ENCODE measurements at places on chromosomes 3 and 15.

- no peak for DNase-seq
These were observed 138.9 kb upstream of the SGO1 start for GRCh38 chr3:20324664-20325478.

DNA sequence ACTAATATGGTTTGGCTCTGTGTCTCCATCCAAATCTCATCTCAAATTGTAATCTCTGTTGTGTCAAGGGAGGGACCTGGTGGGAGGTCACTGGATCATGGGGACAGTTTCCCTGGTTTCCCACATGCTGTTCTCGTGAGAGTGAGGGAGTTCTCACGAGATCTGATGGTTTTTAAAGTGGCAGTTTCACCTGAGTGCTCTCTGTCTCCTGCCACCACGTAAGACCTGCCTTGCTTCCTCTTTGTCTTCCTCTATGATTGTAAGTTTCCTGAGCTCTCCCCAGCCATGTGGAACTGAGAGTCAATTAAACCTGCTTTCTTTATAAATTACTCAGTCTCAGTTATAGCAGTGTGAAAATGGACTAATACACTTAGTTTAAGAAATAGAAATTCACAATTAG is 228.9 kb downstream of the CD47 start:
- no peak for DNase-seq

- DNase-seq, result no peak
These were observed 168.9 kb downstream of the ATP10A start for GRCh38 chr15:25694239-25694584.

- no peak for DNase-seq
These were observed 722.0 kb upstream of the CFAP20DC start for GRCh38 chr3:59771768-59772181.

- no peak for DNase-seq
These were observed 41.0 kb downstream of the ITGB5 start for GRCh38 chr3:124846189-124846588.

- no peak for DNase-seq
These were observed 78.5 kb upstream of the CHD2 start for GRCh38 chr15:92821491-92822116.

DNA sequence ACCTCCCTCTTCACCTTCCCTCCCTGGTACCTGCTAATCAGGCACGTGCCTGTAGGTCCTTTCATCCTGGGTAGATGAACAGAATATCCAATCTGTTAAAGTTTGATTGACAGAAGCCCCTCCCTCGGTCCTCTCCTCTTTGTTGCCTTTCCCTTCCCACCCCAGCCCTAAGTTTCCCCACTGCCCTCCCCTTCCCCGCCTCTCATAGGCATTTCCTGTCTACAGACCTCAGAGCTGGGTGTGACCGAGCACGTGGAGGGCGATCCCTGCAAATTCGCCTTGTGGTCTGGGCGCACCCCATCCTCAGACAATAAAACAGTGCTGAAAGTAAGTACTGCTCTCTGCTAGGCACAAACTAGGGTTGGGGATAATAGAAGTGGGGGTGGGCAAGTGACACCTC is 239.2 kb upstream of the UMPS start:
- DNase-seq, result no peak

DNA sequence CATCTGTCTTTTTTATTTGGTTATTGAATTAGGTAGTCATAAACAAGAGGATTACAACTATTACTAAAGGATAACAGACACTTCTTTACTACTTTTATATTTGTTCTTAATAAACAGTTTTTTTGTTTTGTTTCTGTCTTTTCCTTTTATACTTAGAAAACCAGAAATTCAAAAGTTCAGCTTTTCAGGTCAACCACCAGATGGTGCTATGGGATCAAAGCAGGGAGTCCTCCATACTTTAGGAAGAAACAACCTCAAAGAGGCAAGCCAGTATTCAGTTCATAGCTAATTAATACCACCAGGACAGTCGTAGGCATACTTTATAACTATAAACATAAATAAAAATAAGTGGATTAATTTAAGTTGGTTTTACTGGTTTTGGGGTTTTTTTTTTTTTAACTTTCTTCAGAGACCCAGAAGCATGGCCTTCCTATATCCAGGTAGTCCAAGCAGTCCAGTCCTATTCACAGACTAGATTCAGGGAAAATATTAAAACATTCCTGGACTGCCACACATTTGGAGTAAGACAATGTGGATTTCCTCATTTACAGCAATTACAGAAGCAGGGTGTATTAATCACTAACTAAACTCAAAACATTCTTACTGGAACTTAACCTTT is 16.0 kb upstream of the EID1 start:
- DNase-seq, result peak; percentile 34
